Activated T-cell treated with anti-CD3 and anti-CD28 coated beads, Interleukin-2, amount 50 U/mL, for 24 hours (primary cell): ENCODE measurements at places on chromosomes 2 and 18.

DNA sequence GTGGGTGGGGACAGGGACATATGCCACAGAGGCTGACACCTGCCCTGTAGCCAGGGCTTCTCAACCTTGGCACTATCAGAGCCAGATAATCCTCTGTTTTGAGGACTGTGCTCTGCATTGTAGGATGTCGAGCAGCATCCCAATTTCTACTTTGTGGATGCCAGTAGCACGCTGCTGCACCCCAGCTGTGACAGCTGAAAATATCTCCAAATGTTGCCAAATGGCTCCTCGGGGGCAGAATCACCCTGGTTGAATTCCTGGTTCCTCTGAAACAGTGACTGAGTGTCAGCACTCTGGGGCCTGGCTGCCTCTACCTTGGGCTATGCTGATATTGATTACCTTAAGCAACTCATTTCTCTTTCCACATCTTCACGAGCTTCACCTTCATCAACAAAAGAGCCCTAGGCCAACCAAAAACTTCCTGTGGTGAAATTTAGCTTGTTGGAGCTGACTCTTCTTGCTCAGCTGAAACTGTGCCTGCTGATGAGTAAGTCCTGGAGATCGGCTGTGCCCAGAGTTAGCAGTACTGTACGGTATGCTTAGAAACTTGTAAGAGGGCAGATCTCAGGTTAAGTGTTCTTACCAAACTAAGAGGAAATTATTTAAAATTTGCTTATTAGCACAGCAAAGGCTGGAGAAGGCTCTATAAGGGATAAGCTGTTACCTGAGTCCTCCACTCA is 138.1 kb downstream of the SEPTIN10 start:
- no peak for DNase-seq
- no peaks in the 10 kb centered on the region for H3K27me3 ChIP-seq
- no peaks in the 10 kb centered on the region for H3K36me3 ChIP-seq
- H3K4me1 ChIP-seq: peaks cover 6% of the 10 kb centered on the region
- H3K27ac ChIP-seq: peak overlapping the region; percentile 69

DNA sequence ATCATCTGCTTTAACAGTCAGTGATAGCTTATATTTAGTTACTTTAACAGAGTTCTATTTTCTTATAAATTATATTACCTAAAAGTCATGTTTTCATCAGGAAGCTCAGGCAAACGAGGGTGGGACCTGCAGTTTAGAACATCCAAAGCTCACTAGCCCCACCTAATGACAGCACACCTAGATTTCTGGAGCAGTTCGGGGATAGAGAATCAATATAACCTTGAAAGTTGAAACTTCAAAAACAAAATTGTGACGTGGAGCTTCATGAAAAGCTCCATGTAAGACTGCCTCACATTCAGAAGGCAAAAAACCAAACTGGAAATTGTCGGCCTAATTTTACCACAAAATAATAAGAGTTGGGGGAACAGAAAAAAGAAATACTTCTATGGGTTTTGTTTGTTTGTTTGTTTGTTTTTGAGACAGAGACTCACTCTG is 185.9 kb upstream of the CCDC150 start:
- H3K27ac ChIP-seq: no peak overlapping the region
- DNase-seq: no peak
- peaks cover 4% of the 10 kb centered on the region for H3K4me1 ChIP-seq
- H3K36me3 ChIP-seq: no peaks in the 10 kb centered on the region
- H3K4me3 ChIP-seq: no peak overlapping the region

DNA sequence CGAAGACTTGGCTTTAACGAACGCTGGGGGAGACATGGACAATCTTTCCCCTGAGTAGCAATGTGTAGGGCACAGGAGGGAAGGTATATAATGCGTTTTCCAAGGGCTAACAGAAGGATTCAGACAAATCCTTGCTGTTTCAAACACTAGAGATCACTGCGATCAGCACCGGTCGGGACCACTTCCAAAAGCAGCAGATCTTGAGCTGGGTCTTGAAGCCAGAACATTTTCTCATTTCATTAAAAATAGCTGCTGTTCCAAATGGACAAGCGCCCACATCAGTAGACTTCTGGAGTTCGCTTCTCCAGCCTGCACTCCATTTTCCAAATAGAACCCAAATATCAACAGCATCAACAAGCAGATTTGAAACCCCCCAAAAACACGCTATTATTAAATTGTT is 65.1 kb upstream of the MAPRE2 start:
- H3K4me1 ChIP-seq: peaks cover 34% of the 10 kb centered on the region
- peaks cover 31% of the 10 kb centered on the region for H3K27me3 ChIP-seq
- H3K4me3 ChIP-seq: peak overlapping the region; percentile 82
- no peaks in the 10 kb centered on the region for H3K36me3 ChIP-seq
- DNase-seq: no peak

- DNase-seq: no peak
- no peak overlapping the region for H3K4me3 ChIP-seq
- no peaks in the 10 kb centered on the region for H3K4me1 ChIP-seq
- no peak overlapping the region for H3K27ac ChIP-seq
Measured at GRCh38 chr2:165985120-165985519, 31.5 kb upstream of the TTC21B start.

DNA sequence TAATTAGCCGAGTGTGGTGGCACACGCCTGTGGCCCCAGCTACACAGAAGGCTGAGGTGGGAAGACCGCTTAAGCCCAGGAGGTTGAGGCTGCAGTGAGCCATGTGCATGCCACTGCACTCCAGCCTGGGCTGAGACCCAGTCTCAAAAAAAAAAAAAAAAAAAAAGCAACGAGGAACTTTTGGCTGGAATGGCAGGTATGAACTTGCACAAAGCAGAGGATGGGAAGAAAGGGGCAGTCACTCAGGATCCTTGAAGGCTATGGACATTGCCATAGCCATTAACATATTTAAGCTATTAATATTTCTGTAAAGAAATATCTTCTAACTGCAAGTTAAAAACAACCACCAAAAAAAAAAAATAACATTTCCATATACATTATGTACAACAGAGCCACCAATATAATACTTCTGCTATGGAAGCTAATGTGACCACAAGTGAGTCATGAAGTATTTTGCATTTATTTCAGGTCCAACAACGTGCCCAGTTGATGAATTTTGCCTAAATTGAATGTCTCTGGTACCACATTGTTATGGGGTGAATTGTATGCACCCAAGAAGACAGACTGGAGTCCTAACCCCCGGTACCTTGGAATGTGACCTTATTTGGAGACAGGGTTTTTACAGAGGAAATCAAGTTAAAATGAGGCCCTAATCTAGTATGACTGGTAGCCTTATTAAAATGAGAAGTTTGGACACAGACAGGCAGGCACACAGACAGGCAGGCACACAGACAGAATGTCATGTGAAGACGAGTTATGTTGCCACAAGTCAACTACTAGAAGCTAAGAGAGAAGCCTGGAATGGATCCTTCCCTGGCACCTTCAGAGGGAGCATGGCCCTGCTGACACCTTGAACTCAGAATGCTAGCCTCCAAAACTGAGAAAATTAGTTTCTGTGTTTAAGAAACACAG is 102.8 kb downstream of the RBMS1 start:
- peak overlapping the region; percentile 47 for H3K27ac ChIP-seq
- no peak for DNase-seq
- H3K4me3 ChIP-seq: no peak overlapping the region
- H3K36me3 ChIP-seq: peaks cover 16% of the 10 kb centered on the region
- H3K4me1 ChIP-seq: peaks cover 87% of the 10 kb centered on the region

DNA sequence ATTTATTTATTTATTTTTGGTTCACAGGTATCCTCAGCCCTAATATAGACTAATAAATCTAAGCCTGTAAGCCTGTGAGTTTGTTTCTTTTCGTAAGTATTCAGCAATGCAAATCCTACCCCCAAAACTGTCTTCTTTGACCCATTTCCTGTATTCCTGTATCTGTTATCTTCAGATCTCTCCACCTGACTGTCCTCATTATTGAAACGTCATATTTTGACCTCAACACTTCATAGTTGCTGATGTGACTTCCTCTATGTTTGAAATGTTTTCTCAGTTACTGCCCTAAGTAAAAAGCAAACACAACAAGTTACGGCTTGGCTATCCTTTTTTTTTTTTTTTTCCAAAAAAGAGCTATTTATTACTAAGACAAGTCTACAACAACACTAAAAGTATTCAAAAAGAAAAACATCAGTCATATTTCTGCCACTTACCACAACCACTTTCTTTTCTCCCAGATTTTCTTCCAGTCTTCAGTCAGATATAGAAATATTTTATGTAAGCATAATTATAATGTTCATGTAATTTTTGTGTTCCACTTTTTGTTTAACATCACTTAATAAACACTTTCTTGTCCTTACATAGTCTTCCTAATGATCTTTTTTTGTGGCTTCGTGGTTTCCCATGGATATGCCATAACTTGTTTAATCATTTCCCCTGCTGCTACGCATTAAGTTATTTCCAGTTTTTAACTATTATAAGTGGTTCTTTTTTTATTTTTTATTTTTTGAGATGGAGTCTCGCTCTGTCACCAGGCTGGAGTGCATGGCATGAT is 45.0 kb upstream of the EML4 start:
- peak overlapping the region; percentile 56 for H3K27ac ChIP-seq
- H3K4me3 ChIP-seq: peak overlapping the region; percentile 15
- no peak for DNase-seq
- H3K36me3 ChIP-seq: peaks cover 4% of the 10 kb centered on the region
- peaks cover 61% of the 10 kb centered on the region for H3K4me1 ChIP-seq

- H3K4me1 ChIP-seq: no peaks in the 10 kb centered on the region
- H3K27me3 ChIP-seq: no peaks in the 10 kb centered on the region
- no peaks in the 10 kb centered on the region for H3K36me3 ChIP-seq
- no peak overlapping the region for H3K4me3 ChIP-seq
Measured at GRCh38 chr18:65039578-65039977, 711.2 kb upstream of the CDH7 start.

GRCh38 chr2:85390941-85391669 is 19.1 kb downstream of the CAPG start:
- no peak overlapping the region for H3K4me3 ChIP-seq
- DNase-seq: peak; percentile 84
- H3K4me1 ChIP-seq: peaks cover 13% of the 10 kb centered on the region
- H3K27ac ChIP-seq: peak overlapping the region; percentile 15
- no peaks in the 10 kb centered on the region for H3K27me3 ChIP-seq

- no peak overlapping the region for H3K4me3 ChIP-seq
- no peaks in the 10 kb centered on the region for H3K27me3 ChIP-seq
- no peak for DNase-seq
- H3K36me3 ChIP-seq: peaks cover 2% of the 10 kb centered on the region
Measured at GRCh38 chr2:88059979-88060906, 4.7 kb upstream of the KRCC1 start.

DNA sequence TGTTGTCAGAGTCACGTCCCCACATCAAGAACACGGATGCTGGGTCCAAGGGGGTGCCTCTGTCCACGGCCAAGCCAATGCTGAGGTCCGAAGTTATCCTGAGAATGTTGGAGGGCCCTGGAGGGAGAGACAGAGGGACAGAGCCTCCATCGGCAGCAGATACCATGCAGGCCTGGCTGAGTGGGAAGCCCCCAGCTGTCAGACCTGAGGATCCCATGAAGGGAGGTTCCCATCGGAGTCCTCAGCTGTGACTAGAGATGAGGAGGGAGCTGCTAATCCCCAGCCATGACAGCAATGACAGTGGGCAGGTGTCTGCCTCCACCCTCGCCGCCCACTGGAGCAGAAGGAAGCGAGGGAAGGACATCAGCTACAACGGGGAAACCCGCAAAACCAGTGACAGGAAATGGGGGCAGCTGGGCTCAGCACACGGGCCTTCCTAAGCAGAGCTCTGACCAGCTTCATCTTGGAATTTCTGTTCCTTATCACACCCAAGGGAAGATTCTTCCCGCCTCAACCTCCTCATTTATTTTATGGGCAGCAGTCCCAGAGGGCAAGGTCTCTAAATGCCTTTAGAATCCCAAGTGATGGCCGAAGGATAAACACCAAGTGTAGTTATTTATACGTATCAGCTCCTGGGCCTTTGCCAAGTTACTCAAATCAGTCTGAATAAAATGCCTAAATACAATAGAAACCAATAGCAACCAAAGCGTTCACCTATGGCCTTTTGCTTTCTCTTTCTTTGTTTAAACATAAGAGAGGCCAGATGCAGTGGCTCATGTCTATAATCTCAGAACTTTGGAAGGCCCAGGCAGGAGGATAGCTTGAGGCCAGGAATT is 32.2 kb downstream of the FAM178B start:
- H3K4me1 ChIP-seq: peaks cover 22% of the 10 kb centered on the region
- H3K36me3 ChIP-seq: no peaks in the 10 kb centered on the region
- H3K27me3 ChIP-seq: no peaks in the 10 kb centered on the region
- H3K4me3 ChIP-seq: no peak overlapping the region

DNA sequence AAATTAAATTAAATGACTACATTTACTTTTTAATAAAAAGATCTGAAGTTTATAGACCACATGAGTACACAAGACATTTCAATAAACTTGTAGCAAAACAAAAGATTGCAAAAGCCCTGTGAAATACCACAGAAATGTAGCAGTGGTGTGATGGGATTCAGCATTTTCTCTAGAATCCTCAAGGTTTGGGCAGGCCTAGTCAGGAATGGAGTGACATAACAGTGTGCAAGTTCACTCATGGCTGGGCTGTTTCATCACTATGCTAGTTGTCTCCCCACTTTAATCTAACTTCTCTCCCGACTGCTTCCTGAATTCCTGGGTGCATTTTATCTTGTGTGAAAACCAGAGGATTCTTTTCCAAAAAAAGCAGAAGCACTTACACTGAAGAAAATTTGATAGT is 1089.9 kb upstream of the DDX18 start:
- H3K4me3 ChIP-seq: no peak overlapping the region
- no peaks in the 10 kb centered on the region for H3K36me3 ChIP-seq
- no peak overlapping the region for H3K27ac ChIP-seq
- H3K4me1 ChIP-seq: no peaks in the 10 kb centered on the region
- DNase-seq: no peak
- H3K27me3 ChIP-seq: no peaks in the 10 kb centered on the region

DNA sequence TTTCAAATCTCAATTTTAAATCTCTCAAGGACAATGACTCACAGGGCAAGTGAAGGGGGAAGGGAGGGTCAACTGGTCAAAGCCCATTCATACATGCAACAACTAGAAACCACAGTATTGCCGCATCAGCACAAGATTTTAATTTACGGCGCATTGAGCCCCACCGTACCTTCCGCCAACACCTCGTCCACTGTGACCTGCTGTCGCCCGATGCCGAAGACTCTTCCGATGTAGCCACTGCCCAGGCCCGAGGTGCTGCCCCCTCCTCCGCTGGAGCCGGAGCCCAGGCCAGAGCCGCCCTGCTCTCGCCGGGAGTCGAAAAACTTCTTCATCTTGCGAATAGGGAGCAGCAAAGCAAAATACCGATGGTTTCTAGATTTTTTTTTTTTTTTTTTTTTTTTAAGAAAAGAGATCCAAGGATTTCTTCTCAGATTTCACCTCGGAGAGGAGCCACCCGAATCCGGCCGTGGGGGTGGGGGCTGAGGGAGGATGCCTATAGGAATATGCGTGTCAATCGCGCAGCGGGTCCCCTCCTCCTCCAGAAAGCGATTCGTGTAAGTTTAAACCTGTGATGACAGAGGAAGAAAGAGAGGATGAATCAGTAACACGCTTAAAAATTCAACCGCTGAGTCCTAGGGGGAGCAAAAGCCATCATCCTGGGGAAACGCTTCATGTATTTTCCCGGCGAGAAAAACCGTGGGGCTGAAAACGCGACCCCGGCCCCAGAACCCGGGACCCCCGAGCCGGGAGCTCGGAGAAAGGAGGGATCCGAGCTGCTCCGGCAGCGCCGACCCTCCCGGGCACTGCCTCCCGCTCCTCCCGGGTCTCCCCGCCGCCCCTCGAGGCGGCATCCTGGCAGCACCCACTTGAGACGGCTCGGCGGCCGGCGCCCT is 584 bp downstream of the AAK1 start:
- peaks cover 65% of the 10 kb centered on the region for H3K4me1 ChIP-seq
- peaks cover 53% of the 10 kb centered on the region for H3K36me3 ChIP-seq
- DNase-seq: peak; percentile 85
- H3K4me3 ChIP-seq: peak overlapping the region; percentile 85
- peak overlapping the region; percentile 96 for H3K27ac ChIP-seq

GRCh38 chr18:25283781-25284180 is 68.2 kb downstream of the ZNF521 start:
- H3K36me3 ChIP-seq: no peaks in the 10 kb centered on the region
- no peaks in the 10 kb centered on the region for H3K4me1 ChIP-seq
- no peak overlapping the region for H3K4me3 ChIP-seq
